ENCODE measurements at places on chromosomes 11 and 22.

GRCh38 chr22:49936018-49936972 is 17.9 kb downstream of the CRELD2 start:
- DNase-seq, result peak; percentile 95

- DNase-seq, result no peak
Measured at GRCh38 chr22:21641417-21641788, 699 bp upstream of the SDF2L1 start.

- peak; percentile 40 for DNase-seq
Measured at GRCh38 chr11:1770528-1770927, 6.8 kb upstream of the CTSD start.

GRCh38 chr11:111336582-111337256 is 38.4 kb downstream of the POU2AF3 start:
- no peak for DNase-seq

GRCh38 chr11:111124724-111125123 is 120.8 kb upstream of the POU2AF2 start:
- no peak for DNase-seq

DNA sequence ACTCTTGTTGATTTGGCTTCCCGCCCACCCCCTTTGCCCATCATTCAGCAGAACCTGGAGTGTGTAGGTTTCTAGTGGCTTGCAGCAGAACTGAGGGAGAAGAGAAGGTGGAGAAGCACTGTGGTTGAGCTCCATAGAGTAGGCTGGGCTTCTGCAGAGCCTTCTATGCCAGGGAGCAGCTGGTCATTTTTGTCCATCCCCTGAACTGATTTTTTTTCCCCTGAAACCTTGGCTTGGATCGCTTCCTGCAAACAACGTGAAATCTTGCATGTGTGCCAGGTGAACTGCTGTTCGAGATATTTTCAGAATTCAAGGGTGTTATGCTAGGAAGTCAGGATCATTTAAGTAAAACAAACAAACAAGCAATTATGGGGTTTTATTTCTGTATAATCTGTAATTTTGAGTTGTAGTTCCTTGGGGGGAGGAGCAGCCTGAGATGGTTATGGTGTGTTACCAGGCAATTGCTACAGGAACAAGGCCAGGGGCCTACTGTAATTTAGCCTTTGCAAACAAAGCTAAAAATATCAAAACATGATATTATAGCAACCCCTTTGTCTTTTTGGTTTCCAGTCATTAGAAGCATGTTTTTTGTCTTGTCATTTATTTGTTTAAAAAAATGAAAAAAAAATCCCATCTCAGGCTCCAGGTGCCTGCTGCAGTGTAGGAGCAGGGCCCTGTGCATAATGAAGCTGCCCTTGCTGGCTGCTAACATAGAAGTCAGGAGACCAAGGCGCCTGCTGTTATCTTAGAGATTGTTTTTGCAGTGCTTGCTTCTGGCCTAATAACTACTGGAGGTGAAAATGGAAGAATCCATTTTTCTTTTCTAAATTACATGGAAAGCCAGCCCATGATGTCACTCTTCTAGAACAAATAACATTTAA is 152.4 kb upstream of the TTC12 start:
- DNase-seq, result no peak

GRCh38 chr11:112650527-112650926 is 310.7 kb upstream of the NCAM1 start:
- no peak for DNase-seq

DNA sequence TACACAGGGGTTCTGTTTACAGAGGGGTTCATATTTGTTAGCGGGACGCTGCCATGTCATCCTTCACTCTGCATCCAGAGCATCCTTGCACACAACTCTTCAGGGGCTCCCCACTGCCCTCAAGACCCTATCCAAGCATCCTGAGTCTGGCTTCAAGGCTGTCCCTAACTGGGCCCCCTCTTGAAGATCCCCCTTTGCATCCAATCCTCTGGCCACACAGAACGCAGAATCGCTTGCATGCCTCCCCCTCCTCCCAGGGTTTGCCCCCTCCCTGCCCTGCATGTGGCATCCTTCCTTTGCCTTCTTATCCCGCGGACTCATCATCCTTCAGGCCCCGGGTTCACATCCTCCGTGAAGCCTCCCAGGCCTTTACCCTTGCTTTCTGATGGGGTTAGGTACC is 18.6 kb downstream of the C1QTNF6 start:
- peak; percentile 61 for DNase-seq

- no peak for DNase-seq
Measured at GRCh38 chr11:126917531-126918204, 82.9 kb downstream of the KIRREL3 start.

All from suprapubic skin (tissue), 4 donors.